ENCODE measurements at places on chromosomes 2 and 18.

DNA sequence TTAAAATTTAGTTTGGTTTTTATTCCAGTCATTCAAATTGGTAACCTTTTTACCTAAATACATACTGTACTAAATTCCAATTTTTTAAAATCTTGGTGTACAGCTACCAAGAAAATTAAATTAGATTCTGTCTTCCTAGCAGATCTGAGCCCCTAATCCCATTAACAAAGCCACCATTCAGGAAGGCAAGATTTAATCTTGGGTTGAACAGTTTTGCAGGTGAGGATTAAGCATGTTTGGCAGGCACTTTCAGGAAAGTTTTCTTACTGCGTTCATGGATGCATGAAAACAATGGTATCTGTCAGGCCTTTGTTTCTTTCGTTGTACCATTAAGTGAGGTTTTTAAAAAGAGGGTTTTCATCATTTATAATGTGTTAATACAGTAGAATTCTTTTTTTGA, 32.8 kb downstream of the ITPRID2 start:
- DNase-seq = no peak

- DNase-seq = no peak
Measured at GRCh38 chr2:62631160-62632085, 74.1 kb upstream of the EHBP1 start.

GRCh38 chr2:11907190-11907589, 160.8 kb downstream of the LPIN1 start:
- no peak for DNase-seq

DNA sequence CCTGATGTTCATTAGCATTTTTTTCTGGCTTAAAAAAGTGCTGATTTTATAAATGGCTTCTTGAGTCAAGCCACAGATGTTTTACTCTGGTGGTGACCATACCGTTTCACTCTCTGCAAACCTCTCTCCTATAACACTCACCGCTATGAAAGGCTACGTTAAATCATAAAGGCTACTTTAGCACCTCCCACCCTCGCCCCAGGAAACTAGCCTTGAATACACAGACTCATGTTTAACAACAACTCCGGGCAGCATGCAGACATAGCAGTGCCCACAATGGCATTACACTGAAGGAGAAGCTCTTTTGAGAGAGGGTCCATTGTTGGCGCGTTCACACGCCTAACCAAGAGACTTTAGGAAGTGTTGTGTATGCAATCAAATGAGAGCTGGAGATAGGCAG, 5.6 kb downstream of the MYT1L start:
- DNase-seq = no peak

DNA sequence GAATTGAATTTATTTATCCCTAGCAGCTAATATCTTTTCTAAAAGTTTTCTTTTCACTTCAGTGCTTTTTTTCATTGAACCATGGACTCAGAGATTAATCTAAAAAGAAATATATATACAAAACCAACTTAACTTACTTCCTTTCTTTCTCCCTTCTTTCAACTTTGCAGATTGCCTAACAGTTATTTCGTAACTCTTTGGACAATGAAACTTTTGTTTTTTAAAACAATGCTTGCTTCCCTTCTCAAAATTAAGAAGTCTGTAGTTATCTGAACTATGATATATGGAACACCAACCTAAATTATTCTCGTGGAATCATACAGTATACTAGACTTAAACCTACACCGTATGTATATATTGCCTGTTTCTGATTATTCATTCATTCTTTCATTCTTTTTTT, 62.9 kb downstream of the MIB1 start:
- DNase-seq = no peak

DNA sequence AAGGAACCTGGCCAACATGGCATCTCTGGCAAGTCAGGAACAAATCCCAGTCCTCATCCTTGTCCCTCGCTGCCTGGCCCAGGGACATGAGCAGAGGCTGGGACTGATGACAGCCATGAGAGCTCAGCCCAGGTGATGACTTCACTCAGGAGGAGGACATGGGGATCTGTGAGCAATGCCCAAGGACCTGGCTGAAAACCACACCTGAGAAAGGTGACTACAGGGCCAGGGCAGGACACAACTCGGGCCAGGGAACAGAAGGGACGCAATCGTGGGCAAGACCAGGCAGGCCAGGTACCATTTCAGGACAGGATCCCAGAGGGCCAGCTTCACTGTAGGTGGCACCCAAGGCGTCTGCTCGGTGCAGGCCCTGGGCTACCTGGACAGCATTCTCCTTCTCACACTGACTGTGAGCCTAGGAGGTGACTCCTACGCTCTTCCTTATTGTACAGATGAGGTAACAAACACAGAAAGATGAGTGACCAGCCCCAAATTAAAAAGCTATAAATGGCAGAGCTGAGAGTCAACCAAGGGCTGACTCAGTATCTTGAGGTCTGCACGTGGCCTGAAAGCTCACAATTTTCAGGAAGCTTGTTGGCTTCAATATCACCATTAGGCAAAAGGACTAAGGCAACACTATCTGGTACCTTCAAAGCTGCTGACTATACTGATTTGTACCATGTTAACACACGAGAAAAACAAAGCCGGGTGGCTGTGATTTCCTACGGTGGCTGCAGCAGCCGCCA, 141.1 kb downstream of the EIPR1 start:
- DNase-seq = no peak

DNA sequence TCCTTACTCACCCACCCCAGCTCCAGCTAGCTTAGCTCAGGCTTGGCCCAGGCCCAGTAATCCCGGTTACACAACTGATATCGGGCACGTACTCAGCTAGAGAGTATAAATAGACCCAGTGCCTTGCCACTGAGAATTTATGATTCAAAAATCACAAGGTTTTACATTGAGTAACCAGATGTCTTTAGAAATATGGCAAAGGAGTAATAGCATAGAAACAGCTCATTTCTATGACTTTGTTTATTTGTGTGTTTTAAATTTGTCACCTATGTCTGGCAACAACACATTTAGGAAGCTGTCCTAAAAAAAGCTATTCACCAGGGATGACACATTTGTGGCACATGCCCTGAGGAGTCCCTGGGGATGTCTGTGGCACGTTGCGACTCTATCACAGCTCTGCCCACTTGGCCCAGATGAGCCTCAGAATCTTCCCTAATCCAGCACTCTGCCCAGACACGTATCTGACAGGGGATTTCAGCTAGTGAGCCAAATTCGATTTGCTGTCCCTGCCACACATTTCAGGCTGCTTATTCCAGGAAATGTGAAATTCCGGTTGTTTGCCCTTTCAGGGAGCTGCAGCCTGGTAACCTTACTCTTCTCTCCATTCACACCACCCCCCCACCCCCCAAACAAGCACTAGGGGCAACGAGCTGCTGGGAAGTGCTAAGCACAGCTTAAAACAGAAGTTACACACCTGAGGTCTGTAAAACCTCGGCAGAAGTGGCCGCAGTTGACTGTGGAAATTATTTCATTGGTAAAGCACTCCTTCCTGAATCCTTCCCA, 85.4 kb upstream of the ZCCHC2 start:
- DNase-seq = no peak

DNA sequence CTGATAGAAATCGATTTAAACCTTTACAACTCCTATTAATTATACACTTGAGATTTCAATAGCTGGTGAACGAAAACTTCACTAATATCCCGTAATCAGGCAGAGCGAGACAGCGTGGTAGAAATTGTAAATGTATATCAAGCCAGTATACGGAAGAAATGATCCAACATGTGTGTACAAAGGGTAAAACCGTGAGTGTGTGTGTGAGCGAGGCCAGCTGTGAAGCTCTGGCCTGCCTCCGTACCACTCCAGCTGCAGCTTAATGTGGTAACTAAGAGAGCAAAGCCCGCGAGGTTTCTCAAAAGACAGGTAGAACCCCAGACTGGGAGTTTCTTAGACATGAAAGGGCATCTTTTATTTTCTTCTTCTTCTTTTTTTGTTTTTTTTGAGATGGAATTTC, 52.3 kb upstream of the ZNF516 start:
- DNase-seq = no peak

GRCh38 chr18:26662996-26663395, 114.6 kb upstream of the KCTD1 start:
- no peak for DNase-seq

DNA sequence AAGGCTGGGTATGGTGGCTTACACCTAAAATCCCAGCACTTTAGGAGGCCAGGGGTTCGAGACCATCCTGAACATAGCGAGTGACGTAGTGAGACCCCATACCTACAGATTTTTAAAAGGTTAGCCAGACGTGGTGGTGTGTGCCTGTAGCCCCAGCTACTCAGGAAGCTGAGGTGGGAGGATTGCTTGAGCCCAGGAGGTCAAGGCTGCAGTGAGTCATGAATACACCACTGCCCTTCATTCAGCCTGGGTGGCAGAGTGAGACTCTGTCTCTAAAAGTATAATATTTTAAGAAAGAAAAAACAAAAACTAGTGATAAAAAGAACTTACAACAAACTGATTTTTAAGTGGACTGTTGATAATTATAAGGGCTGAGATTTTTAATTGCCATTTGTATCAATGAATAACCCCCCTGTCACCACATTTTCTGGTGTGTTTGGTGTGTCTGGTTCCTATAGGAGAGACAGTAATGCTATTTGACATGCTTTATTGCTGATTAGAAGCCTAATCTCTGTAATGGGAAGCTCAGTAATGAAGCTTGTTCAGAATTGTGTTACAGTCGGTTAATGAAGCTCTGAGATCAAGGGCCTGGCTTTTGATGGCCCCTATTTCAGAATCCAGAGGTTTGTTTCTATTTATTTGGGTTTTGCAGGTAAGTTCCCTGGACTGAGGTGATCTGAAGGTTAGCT, 147.0 kb downstream of the NEDD4L start:
- DNase-seq = no peak

DNA sequence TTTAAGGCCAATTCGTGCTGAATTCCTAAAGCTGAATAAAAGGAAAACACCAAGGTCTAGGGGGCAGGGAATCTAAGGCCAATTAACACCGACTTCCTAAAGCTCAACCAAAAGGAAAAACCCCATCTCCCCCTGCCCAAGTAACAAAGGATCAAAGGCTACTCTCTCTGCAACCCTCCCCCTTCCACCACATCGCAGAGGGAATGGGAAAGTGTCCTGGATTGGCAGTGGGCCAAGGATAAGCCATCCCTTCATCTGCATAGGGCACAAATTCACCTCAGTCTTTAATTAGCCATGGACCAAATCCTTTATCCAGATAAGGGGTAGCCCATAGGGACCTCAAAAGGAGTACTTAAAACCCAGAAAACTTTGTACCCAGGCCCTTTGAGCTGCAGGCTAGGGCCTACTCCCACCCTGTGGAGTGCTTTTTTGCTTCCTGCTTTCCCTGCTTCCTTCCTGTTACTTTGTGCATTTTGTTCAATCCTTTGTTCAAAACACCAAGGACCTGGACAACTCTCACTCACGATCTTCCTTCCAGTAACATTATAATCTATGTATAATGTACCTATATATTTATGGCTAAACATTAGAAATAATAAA, 2119.8 kb upstream of the CELF4 start:
- DNase-seq = no peak

DNA sequence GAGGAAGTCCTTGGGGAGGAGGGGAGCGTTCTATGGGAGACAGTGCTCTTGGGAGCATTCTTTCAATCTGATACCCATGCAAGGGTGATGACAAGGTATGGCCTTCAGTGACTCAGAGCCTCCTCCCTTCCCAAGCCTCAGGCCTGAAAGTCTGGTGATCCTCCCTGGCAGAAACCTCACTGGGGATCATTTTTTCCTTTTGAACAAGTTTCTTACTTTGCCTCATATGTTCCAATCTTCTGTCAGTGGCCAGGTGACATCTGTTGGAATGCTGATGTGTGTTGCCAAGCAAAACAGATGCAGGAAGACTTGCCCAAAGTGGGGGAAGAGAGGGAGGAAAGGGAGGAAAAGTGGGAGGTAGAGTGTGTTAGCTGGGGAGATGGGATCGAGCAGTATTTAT, 224.8 kb downstream of the NEDD4L start:
- DNase-seq = no peak

DNA sequence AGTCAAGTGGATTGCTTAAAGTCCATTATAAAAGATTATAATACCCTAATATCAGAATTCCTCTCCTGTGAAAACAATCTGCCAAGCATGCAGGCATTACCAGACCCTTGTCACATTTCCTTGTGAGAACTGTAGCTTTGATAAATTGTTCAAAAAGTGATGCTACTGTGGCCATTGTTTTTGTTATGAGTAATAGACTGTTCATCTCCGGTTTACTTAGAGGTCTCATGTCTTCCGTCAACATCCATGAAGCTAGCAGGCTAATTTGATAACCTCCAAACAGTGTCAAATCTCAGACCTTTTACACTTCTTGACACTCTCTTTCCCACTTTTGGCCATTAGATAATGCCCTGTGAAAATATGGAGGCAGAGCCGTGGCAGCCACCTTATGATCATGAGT, 342.7 kb downstream of the CPS1 start:
- DNase-seq = no peak

GRCh38 chr18:33744032-33744697, 166.1 kb downstream of the ASXL3 start:
- DNase-seq = no peak

DNA sequence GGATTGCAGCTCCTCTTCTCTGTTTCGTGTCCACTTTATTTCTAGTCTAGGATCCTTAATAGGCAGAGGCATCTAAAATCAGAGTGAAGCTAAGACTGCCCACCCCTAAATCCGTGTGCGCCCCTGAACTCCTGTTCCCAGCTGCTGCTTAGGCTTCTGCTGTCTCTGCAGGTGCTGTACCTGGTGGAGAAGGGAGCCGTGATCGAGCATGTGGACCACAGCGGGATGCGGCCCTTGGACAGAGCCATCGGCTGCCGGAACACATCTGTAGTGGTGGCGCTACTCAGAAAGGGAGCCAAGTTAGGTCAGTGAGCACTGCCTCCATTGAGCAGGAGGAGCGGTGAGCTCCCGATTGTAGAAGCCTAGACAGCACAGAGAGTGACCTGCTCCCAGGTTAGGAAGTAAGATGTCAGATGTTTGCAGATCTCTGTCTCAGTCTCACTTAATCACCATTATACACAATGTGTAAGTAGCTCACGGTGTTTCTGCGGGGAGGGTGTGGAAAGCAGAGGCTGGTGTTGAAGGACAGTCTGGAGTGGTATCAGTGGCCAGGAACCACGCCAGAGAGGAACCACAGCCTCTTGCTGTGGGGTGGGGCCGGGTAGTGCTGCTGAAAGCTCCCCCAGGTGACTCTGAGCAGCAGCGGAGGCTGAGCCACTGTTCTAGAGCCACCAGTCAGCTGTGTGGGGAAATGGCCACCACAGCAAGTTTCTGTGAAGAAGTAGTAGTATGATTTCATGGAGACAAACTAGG, 62.3 kb downstream of the WDSUB1 start:
- no peak for DNase-seq

Data from CD4-positive, alpha-beta T cell treated with Interleukin-6 for 4 hours (primary cell).